ENCODE measurements at places on chromosomes 2 and 18. TPM values are rescaled to one million over a fixed set of nuclear protein-coding genes. Genes with fewer than 3 reads are reported as not detected.

The FBXO48 gene
- total RNA-seq: 5.3 TPM

The PLGLB2 gene
- 4.8 TPM for total RNA-seq

The PDE11A gene
- total RNA-seq: not detected

The CAPN13 gene
- total RNA-seq: not detected

The CAVIN2 gene
- not detected for total RNA-seq

The MC5R gene
- total RNA-seq: not detected

DNA sequence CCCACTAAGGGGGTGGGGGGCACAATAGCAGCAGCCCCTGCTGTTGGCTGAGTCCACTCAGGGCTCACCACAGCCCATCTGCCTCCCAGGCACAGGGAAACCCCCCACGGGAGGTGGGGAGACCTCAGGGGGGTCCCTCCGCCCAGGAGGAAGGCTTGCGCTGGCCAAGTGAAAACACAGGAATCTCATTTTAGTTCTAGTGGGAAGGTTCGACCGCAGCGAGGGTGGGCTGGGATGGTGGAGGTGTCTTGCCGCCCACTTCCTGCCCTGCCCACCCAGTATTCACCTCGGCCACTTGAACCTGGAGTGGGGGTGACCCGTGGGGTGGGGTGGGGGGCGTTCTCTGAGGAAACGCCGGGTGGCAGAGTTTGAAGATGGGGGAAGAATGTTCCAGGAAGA, 6.9 kb upstream of the BOK start:
- no peak for DNase-seq

DNA sequence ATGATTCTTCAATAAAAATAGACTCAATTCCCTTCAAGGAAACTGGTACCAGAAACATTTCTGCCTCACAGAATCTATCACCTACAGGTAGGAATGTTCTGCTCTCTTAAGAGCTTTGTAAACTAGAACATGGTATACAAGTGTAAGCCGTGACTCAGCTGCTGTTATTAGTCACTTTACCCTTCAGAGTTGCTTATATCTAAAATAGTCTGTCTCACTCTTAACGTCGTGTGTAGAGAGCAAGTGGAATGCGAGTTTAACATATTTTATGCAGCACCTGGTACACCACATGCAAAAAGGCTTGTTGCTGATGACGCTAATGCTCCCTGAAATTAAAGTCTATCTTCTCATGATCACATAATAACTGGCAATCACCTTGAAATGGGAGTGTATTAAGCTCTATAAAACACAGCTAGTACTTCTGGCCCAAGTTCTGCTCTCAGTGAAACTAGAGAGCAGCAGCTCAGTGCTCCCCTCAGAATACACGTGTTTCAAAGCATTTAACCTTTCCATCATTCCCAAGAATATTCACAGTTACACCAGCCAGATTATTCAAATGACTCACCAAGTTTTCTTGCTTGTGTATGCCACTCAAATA, 420.0 kb downstream of the ZEB2 start:
- no peak for DNase-seq

GRCh38 chr18:41324934-41325333, 630.1 kb upstream of the PIK3C3 start:
- no peak for DNase-seq

GRCh38 chr2:141959016-141959415, 171.8 kb downstream of the LRP1B start:
- no peak for DNase-seq

- DNase-seq: no peak
Measured at GRCh38 chr18:44246001-44246400, 434.7 kb upstream of the SETBP1 start.

DNA sequence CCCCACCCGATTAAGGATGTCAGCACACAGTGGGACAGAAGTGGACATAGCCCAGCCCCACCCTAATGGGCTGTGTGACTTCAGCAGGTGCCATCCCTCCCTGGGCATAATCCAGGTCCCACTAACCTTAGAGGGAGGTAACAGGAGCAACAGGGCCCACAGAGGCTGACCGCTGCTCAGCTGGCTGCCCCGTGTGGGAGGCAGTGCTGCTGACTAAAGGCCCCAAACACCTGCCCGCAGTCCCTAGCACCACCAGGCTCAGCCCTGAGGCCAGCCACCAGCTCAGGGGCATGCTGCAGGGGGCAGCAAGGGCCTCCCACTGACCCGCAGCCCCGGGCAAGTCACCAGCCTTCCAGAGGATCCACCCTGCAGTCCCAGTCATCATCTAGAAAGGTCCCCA, 14.6 kb downstream of the BIN1 start:
- DNase-seq: no peak

DNA sequence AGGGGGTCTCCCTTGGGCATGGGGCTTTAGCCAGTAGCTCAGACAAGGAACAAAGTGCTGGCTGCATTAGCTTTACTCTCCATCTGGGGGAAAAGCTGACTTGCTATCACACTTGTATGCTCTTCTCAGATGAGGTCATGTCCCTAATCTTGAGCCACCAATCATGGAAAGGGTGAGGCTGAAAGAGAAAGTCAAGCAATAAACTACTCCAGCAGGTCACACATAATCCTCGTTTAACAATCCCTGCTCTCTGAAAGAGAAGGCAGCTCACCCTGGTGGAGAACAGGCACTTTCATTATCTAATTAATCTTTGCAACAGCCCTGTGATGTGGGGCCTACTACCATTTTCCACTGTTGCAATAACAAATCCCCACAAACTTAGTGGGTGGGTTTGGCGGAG, 129.7 kb upstream of the CAPN13 start:
- DNase-seq: no peak

DNA sequence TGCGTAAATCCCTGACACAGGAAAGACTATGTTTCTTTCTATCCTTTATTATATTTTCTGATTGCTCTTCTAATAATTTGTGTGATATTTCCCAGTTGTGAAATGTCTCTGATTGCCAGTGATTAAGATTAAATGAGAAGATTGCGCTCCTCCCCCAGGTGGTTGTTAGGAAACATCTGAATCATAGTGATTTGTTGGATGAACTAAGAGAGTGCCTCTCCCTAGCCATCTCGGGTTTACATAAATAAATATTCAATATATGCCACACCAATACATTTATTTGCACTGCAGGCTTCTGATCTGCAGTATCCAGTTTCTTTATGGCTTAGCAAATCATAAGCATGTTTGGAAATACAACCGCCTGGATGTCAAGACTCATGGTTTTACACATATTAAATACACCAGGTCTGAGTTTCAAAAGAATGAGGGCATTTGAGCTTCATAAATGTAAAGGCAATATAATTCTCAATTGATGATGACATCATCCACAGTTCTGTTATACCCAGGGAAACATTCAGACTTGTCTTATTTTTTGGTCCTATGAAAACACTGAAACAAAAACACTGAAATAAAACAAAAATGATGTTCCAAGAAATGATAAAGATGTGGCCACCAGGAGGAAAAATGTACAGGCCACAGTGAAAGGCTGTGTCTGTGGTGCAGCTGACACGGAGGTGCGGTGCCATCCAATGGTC, 826.7 kb upstream of the ACVR2A start:
- DNase-seq: no peak

- no peak for DNase-seq
Measured at GRCh38 chr2:69238449-69239031, 148.5 kb downstream of the GFPT1 start.

Data from naive thymus-derived CD4-positive, alpha-beta T cell (primary cell).